ENCODE measurements at places on chromosomes 6 and 20.

- DNase-seq = no peak
Observed at GRCh38 chr6:149014631-149015534, 268.1 kb downstream of the UST start.

- no peak for DNase-seq
Observed at GRCh38 chr6:38603496-38603895, 36.2 kb downstream of the BTBD9 start.

GRCh38 chr6:150250826-150251225, 108.0 kb downstream of the PPP1R14C start:
- DNase-seq = no peak

GRCh38 chr20:41344477-41344876, 3.9 kb downstream of the LPIN3 start:
- DNase-seq = no peak

DNA sequence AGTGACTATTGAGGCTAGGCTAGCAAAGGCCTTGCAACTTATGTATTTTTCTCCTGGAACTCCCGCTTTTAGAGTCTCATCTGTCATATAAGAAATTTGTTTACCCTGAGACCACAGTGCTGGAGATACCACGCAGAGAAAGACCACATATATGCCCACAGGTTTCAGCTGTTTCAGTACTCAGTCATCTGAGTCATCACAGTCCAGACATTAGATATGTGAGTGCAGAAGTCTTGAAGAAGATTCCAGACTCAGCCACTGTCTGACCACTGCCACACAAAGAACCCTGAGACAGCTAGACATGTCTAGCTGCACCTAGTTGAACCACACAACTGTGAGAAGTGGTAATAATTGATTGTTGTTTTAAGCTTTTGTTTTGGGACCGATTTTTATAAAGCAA, 648.3 kb downstream of the EPM2A start:
- no peak for DNase-seq

DNA sequence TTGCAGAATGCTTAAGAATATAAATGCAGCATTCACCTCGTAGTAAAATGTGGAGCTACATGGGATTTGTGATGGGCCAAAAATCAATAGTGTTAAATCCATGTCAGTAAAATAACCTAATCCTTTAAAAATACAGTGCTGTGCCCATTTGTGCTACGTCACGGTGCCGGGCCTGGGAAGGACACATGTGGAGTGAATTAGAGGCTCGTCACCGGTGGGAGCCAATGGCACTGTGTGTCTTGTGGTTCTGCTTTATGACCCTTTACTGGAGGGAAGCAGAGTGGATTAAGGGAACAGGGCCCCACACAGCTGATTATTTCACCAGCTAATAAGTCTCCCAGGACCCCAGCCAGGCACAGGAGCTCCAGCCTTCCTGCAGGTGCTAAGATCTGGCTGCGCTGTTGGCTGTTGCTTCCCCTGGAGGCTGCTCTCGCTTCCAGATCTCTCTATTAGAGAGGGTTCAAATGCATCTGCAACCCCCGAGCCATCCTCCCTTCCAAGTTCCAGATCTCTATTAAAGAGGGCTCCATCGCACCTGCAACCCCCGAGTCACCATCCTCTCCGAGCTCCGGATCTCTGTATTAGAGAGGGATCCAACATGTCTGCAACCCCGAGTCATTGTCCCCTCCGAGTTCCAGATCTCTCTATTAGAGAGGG, 405.8 kb downstream of the CDH4 start:
- no peak for DNase-seq
